ENCODE measurements at places on chromosomes 5 and 9. TPM values are rescaled to one million over a fixed set of nuclear protein-coding genes. Genes with fewer than 3 reads are reported as not detected.

The NR2F1-AS1 gene
- not detected for total RNA-seq

GRCh38 chr9:17402309-17402708, 176.6 kb upstream of the SH3GL2 start:
- no peak for DNase-seq
- no peak overlapping the region for H3K4me3 ChIP-seq
- no peaks in the 10 kb centered on the region for H3K4me1 ChIP-seq
- H3K27me3 ChIP-seq = no peaks in the 10 kb centered on the region

The TRIP13 gene
- total RNA-seq = 36.6 TPM

DNA sequence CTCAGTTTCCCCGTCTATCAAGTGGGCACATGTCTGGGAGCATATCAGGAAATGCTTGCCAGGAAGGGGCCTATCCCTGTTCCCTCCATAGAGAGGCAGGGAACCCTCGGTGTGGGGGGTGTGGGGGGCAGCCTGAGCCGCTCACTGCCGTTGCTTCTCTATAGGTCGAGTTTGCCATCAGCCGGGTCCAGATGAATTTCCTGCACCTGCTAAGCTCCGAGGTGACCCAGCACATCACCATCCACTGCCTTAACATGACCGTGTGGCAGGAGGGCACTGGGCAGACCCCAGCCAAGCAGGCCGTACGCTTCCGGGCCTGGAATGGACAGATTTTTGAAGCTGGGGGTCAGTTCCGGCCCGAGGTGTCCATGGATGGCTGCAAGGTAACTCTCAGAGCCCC, 13.8 kb upstream of the ORM1 start:
- H3K27me3 ChIP-seq = no peaks in the 10 kb centered on the region
- H3K27ac ChIP-seq = no peak overlapping the region
- DNase-seq = no peak
- H3K36me3 ChIP-seq = no peaks in the 10 kb centered on the region

The PCDHA1 gene
- total RNA-seq = 0.07 TPM

GRCh38 chr5:122151640-122152039, 22.3 kb downstream of the ZNF474 start:
- no peak for DNase-seq
- no peaks in the 10 kb centered on the region for H3K36me3 ChIP-seq
- no peak overlapping the region for H3K4me3 ChIP-seq
- H3K27me3 ChIP-seq = no peaks in the 10 kb centered on the region
- no peak overlapping the region for H3K27ac ChIP-seq
- peaks cover 11% of the 10 kb centered on the region for H3K4me1 ChIP-seq

Measured in activated T-helper 2 cell treated with anti-CD3 and anti-CD28 coated beads, Interferon-gamma antibody, Interleukin-2, Interleukin-4, amounts not matched to agents 10 μg/mL and 5 μg/mL and 100 μg/mL, durations not matched to agents 14 hours and 24 hours and 36 hours (primary cell).